ENCODE measurements at places on chromosomes 3 and 15.

GRCh38 chr15:56940388-56940787 lies 21.9 kb downstream of the TCF12 start:
- DNase-seq = no peak

- no peak for DNase-seq
These were observed 41.5 kb downstream of the CP start for GRCh38 chr3:149180057-149180573.

GRCh38 chr15:99721896-99722295 lies 11.3 kb downstream of the LYSMD4 start:
- DNase-seq = no peak

DNA sequence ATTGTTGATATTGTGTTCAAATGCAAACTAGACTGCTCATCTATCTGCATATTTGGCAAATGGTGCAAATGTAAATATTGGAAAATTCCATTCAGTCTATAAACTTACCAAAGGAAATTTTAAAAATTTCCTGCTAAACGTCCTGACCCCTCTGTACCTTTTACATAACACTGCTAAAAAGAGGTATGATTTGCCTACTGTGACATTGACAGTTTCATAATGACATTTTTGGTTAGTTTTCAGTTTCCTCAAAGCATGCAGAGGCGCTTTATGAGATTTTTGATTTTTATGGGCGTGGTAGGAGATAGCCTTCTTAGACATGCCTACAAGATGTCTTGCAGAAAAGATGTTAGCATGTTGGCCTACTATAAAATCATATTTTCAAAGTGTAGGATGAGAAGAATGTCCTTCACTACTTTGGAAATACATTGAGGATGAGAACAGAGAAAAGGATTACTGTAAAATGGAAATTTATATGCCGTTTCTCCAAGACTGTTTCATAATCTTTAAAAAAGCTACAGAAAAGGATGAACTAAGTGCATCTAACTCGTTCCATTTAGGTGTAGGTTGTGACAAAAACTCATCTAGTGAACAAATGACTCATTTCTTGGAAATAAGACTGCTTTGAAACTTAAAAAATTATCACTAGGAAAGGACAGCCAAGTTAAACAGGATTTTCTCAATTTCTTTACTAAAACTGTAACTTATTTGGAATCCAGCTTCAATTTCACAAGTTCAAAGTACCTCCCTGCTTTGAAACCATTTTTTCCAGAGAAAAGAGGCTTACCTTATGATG lies 14.5 kb upstream of the ISLR start:
- DNase-seq = no peak

- DNase-seq = no peak
These were observed 160.4 kb upstream of the SLC2A2 start for GRCh38 chr3:171186817-171187500.

- no peak for DNase-seq
These were observed 598.0 kb upstream of the SEMA6D start for GRCh38 chr15:47119349-47119748.

- DNase-seq = no peak
These were observed 231.9 kb downstream of the DTWD1 start for GRCh38 chr15:49852756-49853155.

DNA sequence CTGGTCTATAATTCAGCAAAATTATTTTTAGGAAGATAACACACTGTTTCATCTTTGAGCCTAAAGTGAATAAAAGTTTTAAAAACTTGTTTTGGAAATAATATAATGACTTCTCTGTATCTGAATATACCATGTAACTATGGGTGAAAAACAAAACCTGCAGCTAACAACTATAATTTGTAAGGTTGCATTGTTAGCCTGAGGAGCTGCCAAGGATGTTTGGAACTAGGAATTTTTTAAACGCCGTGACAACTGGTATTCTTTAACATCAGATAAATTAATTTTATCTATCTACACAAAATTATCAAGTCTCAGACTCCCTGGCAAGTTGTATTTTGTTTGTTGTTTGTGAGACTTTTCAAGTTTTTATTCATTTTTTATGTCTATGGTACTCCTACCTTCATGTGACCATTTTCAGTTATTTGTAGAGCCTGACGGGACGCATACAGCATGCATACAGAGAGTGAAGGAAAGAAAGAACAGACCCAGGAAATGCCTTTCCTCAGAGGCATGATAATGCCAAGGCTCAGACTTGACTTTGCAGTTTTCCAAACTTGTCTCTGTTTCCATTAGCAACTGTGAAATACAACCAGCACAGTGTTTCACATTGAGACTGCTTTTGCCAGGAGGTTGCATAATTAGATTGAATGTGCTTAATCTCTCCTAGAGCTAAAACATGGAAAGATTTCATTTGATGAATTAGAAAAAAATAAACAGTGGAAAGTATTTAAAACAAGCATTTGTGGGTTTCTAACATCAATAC lies 60.8 kb upstream of the ARHGEF26 start:
- no peak for DNase-seq

GRCh38 chr3:31064021-31064420 lies 169.6 kb upstream of the GADL1 start:
- DNase-seq = no peak

- DNase-seq = no peak
These were observed 18.0 kb downstream of the BTLA start for GRCh38 chr3:112481302-112481721.

DNA sequence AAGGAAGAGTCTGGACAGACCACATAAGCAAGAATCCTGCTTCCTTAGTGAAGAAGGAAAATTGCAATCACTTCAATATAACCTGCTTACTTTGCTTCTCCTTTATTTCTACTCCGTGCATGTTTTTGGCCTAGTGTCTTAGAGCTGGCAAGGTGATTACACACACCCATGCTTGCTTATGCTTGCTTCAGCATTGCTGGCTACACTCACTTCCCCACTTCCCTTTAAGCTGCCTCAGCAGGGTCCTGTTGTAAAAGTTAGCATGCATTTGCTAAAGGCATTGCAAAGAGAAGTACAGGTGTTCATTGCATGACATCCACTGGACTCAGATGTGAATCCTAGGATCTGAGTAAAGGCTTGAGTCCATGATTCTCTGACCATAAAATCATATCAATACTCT lies 47.5 kb upstream of the STT3B start:
- DNase-seq = no peak

GRCh38 chr3:53151465-53151864 lies 9.5 kb upstream of the PRKCD start:
- DNase-seq = no peak

DNA sequence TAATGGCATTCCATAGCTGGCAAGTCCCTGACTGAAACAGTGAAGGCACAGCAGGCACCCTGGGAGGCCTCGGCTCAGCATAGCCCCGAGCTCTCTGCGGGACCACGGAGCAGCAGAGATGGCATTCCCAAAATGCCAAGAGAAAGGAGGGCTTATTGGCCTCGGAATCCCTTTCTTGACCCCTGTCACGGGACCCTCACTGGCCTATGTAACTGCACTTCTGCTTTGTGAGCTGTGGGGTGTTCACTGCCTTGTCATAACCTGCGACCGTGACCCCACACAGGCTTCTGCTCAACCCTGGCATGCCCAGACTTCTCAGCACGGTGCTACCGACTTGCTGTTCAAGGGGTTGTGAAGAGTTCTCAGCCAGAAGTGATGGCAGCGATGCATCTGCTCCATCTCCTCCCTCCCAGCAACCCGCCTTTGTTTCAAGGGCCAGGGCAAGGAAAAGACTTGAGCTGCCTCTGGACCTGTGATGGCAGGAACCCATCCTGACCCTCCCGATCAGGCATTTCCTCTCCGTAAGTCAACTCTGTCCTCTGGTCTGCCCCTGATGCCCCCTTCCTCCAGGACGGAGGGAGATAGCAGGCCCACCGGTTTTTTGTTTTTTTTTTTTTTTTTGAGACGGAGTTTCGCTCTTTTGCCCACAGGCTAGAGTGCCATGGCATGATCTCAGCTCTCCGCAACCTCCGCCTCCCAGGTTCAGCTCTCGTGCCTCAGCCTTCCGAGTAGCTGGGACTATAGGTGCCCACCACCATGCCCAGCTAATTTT lies 30.5 kb downstream of the EHD4 start:
- DNase-seq = no peak

Data from activated T-cell treated with anti-CD3 and anti-CD28 coated beads, Interleukin-2, amount 50 U/mL, for 1 hour (primary cell).